ENCODE measurements at places on chromosomes 2 and 18. TPM values are rescaled to one million over a fixed set of nuclear protein-coding genes. Genes with fewer than 3 reads are reported as not detected.

- no peak for DNase-seq
Measured at GRCh38 chr18:63506336-63506646, 29.5 kb downstream of the SERPINB5 start.

DNA sequence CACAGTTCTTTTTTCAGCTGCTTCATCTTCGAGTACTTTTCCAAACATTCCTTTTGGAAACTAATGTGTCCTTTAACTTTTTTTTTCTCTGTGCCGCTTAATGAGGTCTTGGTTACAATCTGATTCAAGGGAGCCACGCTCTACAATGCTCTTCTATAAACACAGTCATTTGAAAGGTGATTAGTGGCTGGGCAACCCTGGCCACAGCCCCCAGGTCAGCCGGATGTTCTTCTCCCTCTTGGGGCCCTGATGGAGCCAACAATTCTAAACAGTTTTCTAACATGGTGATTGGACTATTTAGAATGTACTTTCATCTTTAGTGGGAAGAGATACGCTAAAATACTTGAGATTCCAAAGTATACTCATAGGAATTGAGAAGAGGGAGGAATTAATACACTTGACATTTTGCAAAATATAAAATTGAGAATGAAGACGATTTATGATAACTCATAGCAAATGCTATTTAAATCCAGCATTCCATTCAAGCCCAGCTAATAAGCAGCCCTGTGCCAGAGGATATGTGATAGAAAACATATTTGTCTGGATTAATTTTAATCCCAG, 83.7 kb upstream of the MBOAT2 start:
- DNase-seq = no peak

DNA sequence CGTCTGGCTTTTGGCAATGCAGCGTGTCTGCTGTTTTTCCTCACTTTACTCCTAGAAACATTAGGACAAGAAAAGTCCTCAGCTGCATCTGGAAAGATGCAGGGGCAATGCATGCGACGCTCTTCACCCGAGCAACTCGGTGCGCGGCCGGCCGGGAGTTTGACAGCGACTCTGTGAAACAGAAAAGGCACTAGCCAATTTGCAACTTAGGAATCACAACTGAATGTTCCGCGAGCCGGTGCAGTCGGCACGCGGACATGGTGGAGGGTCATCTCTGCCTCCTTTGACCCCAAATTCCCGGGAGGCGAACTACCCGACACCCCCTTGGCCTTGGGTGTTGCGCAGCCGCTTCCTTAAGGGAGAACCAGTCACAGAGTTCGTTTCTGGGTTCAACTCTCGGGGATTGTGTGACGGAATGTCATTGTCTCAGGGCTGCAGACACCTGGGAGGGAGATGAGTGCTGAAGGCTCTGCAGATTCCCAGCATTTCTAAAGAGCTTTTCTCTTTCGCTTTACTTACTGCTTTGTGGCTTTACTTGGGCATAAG, 9.8 kb downstream of the NR4A2 start:
- DNase-seq = no peak

- DNase-seq = no peak
Measured at GRCh38 chr2:229417176-229417575, 146.1 kb upstream of the PID1 start.

DNA sequence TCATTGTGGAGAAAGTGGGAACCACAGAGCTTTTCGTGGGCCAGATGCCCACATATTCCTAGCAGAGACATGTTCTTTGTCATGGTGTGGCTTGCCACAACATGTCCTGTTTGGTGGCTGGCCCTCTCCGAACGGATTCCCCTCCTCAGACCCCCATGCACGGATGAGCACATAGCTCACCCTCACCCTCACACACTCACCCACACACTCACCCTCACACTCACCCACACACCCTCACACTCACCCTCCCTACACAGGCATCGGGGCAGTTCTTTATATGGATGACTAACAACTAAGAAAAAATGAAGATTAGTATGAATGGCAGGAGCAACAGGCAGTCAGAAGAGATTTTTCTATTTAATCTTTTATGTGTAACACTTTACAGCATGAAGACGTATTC, 149.9 kb downstream of the ZNF236 start:
- DNase-seq = no peak

GRCh38 chr2:202017940-202018339, 15.7 kb upstream of the FZD7 start:
- no peak for DNase-seq

DNA sequence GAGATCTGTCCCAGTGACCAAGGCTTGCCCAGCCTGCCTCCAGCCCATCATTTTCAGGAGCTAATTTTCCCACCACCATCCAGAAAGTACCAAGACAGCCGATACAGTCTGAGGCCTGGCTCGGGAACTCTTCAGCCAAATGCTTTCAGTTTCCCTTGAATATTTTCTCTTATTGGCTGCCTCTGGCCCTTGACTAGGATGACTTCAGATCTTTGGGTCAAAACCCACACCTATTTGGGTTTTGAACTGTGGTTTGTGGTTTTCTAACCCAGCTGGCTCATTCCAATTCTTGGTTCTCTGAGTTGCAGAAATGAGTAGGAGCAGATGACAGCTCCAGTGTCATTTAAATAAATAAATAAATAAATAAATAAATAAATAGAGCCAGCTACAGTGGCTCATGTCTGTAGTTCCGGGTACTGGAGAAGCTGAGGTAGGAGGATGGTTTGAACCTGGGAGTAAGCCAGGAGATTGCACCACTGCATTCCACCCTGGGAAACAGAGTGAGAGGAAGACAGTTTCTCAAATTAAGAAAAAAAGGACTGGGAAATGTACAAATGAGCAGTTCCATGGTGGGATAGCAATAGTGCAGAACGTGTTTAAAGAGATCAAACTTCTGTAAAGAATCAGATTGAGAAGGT, 465.0 kb upstream of the SOX11 start:
- DNase-seq = no peak

DNA sequence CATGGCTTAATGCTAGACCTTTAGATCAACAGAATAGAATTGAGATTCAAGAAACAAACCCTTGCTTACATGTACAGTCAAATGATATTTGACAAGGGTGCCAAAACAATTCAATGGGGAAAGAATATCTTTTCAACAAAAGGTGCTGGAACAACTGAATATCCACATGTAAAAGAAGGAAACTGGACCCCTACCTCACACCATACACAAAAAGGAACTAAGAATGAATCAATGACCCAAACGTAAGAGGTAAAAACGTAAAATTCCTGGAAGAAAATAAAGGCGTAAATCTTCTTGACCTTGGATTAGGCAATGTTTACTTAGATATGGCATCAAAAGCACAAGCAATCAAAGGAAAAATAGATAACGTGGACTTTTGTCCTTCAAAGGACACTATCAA, 43.1 kb downstream of the BAZ2B start:
- DNase-seq = no peak

- DNase-seq = no peak
Measured at GRCh38 chr2:224982910-224983711, 59.2 kb downstream of the DOCK10 start.

GRCh38 chr2:234334151-234334550, 162.7 kb downstream of the ARL4C start:
- no peak for DNase-seq

DNA sequence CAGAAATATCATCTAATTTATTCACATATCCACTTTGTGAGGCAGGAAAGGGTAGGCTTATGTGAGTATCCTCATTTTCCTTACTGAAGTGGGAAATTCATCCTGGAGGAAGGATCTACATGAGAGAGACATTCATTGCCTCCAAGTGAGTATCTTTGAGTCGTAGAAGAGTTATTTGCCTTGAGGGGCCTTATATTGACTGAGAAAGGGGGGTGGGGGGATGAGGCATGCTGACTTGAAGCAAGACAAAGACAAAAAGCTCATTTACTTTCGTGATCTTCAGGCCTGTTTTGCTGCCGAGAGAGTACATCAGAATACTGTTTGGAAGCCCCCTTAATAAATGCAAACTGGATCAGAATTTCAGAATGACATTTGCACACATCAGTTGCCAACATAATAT, 17.6 kb upstream of the NEDD4L start:
- DNase-seq = no peak

- DNase-seq = no peak
Measured at GRCh38 chr2:12428786-12429185, 287.9 kb upstream of the TRIB2 start.

GRCh38 chr18:63253428-63254372, 65.9 kb downstream of the BCL2 start:
- no peak for DNase-seq

DNA sequence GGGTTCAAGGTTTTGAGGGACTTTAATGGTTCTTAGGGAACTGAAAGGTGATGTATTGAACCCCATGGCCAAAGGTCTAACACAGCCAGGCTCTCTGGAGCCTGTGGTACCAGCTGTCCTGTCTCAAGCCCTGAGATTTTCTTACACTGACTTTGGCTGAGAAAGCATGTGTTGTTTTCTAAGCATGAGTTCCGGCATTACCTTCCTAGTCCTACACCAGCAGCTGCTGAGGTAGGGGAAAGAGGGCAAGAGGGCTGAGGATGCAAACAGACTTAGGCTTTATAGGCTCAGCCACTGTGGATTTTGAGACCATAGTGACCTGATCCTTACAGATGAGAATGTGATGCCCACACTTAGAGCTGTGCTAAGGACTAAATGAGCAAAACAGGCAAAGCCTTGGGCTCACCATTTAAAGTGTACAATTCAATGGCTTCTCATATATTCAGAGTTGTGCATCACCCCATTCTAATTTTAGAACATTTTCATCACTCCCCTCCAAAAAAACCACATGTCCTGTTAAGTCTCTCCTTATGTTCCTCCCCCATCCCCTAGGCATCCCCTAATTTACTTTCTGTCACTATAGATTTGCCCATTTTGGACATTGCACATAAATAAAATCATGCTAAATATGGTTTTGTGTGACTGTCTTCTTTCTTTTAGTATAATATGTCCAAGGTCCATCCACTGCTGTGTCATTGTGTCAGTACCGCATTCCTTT, 99.7 kb upstream of the OTOS start:
- no peak for DNase-seq

- DNase-seq = no peak
Measured at GRCh38 chr2:156192468-156192867, 140.1 kb downstream of the NR4A2 start.

GRCh38 chr18:69759046-69759445, 188.6 kb downstream of the CD226 start:
- DNase-seq = no peak

- DNase-seq = no peak
Measured at GRCh38 chr2:182631299-182631698, 84.8 kb upstream of the DNAJC10 start.

- no peak for DNase-seq
Measured at GRCh38 chr2:188588235-188588634, 296.6 kb downstream of the GULP1 start.

- no peak for DNase-seq
Measured at GRCh38 chr2:126643431-126643830, 12.5 kb upstream of the GYPC start.

DNA sequence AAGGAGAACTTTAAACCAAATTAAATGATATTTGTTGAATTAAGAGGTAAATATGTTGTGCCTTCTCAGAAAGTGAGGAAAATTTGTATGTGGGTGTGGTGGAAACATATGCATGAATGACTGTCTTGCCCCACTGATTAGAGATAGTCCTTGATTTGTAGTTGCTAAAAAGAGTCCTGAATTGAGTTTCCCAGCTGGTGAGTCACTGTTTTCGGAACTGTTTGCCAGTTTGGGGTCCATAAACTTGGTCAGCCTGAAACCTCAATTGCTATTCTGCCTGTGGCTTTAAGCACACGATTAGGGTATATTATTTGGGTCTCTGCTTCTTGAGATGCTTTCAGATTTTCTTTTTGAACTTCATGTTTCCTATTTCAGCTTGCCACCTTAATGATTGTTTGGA, 53.3 kb downstream of the PIKFYVE start:
- no peak for DNase-seq

DNA sequence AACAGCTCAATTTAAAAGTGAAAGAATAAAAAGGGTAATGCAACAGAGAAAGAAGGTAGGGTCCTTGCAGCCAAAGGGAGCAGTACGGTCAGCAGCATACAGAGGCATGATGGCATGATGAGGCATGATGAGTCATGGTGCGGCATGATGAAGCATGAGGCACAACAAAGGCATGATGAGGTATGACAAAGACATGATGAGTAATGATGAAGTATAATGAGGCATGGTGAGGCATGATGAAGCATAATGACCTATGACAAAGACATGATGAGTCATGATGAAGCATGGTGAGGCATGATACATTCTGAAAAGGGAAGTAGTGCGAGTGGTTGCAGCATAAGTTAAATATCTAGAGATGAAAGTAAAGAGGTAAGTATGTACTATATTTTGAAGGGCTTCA, 673.2 kb downstream of the TMEM182 start:
- DNase-seq = no peak

- DNase-seq = no peak
Measured at GRCh38 chr2:204686406-204686805, 141.1 kb downstream of the PARD3B start.

- no peak for DNase-seq
Measured at GRCh38 chr2:184114439-184114838, 483.9 kb upstream of the ZNF804A start.

- no peak for DNase-seq
Measured at GRCh38 chr2:238163481-238164198, 4.9 kb downstream of the ERFE start.

DNA sequence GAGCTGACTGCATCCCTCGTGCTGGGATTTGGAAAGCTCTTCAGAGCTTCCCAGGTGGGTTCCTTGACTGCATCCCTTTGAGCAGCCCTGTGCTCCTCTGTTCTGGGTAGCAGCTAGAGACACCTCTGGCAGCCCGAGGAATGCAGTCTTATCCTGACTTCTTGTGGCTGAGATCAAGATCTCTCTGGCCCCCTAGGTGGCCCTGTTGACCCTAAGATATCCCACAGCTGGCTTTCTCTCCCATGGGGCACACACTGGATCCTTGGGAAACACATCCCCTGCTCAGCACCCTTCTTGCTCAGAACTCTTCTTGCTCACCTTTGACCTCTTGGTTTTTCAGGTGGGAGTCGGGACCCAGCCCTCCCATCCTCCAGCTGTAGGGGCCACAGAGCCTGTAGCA, 237.2 kb downstream of the TSN start:
- DNase-seq = no peak

- no peak for DNase-seq
Measured at GRCh38 chr2:58215429-58215828, 25.7 kb downstream of the FANCL start.

The INPP1 gene
- 27.6 TPM for total RNA-seq

The SNTG2 gene
- 5.6 TPM for total RNA-seq

The SPATA3 gene
- total RNA-seq = not detected

The TMEM178A gene
- total RNA-seq = 1.5 TPM

The TTR gene
- not detected for total RNA-seq

The SCN7A gene
- total RNA-seq = 0.42 TPM

The BMP10 gene
- not detected for total RNA-seq

The MAP3K19 gene
- not detected for total RNA-seq

The PIK3C3 gene
- 46.5 TPM for total RNA-seq

The MSGN1 gene
- total RNA-seq = not detected

The REG1B gene
- total RNA-seq = 2.6 TPM

The IER3IP1 gene
- 13.6 TPM for total RNA-seq

The PAIP2B gene
- 1.3 TPM for total RNA-seq

The TRIM43 gene
- total RNA-seq = not detected

The CXCR4 gene
- 13.2 TPM for total RNA-seq
